ENCODE measurements at places on chromosomes 3 and 15. TPM values are rescaled to one million over a fixed set of nuclear protein-coding genes. Genes with fewer than 3 reads are reported as not detected.

The GABRB3 gene
- 61.0 TPM for polyA plus RNA-seq

The CAPN3 gene
- 46.7 TPM for polyA plus RNA-seq

The SGO1 gene
- polyA plus RNA-seq: 4.9 TPM

The SMCO1 gene
- not detected for polyA plus RNA-seq

The GRK7 gene
- polyA plus RNA-seq: 0.21 TPM

The TBL1XR1 gene
- 81.6 TPM for polyA plus RNA-seq

The MON1A gene
- polyA plus RNA-seq: 21.7 TPM

The LMAN1L gene
- polyA plus RNA-seq: 0.29 TPM

The GOLGA6A gene
- polyA plus RNA-seq: 0.21 TPM

The CDHR4 gene
- 0.47 TPM for polyA plus RNA-seq

The CDCP1 gene
- polyA plus RNA-seq: 0.45 TPM

- no peak for DNase-seq
Observed at GRCh38 chr3:30708472-30708871, 102.1 kb downstream of the TGFBR2 start.

- DNase-seq: no peak
Observed at GRCh38 chr15:64921711-64922110, 10.0 kb downstream of the ANKDD1A start.

- peak; percentile 40 for DNase-seq
Observed at GRCh38 chr3:15796771-15797641, 773 bp downstream of the ANKRD28 start.

- no peak for DNase-seq
Observed at GRCh38 chr15:62087671-62088352, 21.0 kb downstream of the C2CD4A start.

DNA sequence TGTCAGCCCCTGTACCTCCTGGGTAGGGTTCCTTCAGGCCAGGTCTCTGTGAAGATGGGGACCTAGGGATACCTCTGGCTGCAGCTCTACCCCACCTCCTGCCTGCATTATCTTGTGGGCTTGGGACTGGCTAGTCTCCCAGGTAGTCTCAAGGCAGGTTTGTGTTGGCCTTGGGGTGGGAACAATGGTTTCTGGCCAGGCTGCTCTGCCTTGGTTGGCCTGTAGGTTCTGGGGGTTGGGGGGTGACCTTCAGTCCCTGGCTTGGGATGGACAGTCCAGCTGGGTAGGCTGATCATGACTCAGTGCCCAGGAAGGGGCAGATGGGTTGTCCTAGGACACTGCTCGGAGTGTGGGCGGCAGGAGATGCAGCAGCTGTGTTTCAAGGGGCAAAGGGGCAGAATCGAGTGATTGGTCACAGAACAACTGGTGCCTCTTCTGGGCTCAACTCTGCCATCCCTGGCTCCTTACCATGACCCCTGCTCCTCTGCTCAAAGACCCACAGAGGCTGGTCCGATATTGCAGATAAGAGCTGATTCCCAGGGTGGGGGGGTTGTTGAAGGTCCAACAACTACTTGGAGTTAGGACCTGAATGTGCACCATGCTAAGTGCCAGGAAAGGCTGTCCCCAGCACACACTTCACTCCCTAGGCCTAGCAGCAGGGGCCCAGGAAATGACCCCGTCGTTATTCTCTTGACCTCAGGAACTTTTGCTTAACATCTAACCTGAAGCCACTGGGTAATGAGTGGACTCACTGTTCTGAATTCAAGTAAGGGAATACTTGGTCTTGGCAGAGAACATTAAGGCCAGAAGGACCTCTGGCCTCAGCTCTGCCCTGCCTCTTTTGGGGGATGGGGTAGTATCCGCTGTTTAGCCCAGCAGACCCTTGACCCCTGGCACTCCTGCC lies 18.1 kb upstream of the BSN start:
- no peak for DNase-seq

GRCh38 chr3:72445827-72446217 lies 402.4 kb downstream of the SHQ1 start:
- no peak for DNase-seq

GRCh38 chr3:98561727-98562521 lies 30.1 kb downstream of the GPR15 start:
- DNase-seq: no peak

GRCh38 chr3:30012941-30013543 lies 593.4 kb upstream of the TGFBR2 start:
- peak; percentile 39 for DNase-seq

- no peak for DNase-seq
Observed at GRCh38 chr15:91926908-91927270, 73.4 kb downstream of the SLCO3A1 start.

GRCh38 chr3:189714991-189715961 lies 84.1 kb downstream of the TP63 start:
- DNase-seq: peak; percentile 49

DNA sequence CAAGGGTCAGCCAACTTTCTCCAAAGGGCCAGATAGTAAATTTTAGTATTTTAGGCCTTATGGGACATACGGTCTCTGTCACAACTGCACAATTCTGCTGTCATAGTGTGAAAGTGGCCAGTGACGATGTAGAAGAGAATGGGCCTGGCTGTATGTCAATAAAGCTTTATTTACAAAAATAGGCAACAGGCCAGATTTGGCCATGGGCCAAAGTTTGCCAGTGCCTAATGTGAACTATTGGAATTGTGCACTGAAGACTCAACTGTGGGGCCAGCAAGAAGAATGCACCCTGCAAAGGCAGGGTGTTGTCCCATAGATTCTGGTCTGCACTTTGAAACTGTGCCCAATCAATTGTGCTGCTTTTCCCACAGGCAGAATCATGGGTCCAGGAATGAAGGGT lies 69.4 kb upstream of the PRR23E start:
- DNase-seq: no peak

- no peak for DNase-seq
Observed at GRCh38 chr15:58704155-58704865, 45.2 kb downstream of the ADAM10 start.

GRCh38 chr3:60055765-60056164 lies 1005.9 kb upstream of the CFAP20DC start:
- DNase-seq: no peak

DNA sequence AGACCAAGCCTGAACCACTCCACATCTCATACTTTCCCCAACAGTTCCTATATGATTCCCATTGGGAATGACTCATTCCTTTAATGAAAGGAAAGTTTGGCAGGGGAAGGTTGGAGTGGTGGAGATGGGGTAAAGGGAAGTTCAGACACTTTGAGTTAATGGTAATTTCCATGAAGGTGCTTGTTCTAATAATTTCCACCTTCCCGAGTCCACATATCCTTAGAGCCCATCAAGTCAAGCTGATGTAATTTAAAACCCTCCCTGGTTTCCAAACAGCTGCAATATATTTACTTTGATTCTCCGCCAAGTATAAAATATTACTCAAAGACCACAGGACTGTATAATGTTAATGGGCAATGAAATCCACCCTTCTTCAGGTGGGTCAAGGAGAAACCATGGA lies 95.0 kb upstream of the GALNT15 start:
- no peak for DNase-seq

- DNase-seq: no peak
Observed at GRCh38 chr15:41017066-41017735, 63.9 kb downstream of the CHAC1 start.

DNA sequence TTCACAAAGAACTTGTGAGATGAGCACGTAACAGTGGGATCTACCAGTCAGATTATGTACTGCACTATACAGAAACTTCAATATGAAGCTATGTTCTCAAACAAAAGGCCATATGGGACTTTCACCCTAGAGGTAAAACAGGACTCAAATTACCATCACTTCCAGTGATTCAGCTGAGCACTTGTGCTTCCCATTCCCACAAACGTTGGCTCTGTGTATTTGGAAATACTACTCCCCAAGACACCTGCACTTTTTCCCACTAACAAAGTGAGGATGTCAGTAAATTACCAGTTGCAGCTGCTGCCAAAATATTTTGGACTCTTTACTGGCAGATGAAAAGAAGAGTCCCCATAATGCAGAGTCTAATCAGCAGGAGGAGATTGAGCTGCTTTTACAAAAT lies 1570.1 kb downstream of the SI start:
- DNase-seq: no peak

DNA sequence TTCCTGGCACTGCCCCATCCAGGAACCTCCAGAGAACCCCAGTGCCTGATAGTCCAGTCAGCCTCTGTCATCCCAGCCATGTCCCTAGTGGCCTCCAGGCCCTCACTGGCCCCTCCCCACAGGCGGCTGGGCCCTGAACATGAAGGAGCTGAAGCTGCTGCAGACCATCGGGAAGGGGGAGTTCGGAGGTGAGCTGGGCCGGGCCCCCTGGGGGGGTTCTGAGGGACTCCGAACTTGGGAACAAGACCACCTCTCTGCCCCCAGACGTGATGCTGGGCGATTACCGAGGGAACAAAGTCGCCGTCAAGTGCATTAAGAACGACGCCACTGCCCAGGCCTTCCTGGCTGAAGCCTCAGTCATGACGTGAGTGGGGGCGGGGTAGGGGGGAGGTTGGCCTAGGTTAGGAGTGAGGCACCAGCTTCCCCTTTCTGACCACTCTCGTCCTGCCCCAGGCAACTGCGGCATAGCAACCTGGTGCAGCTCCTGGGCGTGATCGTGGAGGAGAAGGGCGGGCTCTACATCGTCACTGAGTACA lies 12.0 kb upstream of the LMAN1L start:
- DNase-seq: no peak

DNA sequence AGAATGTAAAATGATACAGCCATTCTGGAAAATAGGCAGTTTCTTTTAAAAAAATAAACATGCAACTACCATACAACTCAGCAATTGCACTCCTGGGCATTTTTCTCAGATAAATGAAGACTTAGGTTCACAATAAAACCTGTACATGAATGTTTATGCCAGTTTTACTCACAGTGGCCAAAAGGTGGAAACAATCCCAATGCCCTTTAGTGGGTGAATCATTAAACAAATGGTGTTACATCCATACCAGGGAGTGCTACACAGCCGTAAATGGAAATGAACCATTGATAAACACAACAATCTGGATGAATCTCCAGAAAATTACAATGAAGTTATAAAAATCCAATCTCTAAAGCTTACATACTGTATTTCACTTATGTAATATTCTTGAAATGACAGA lies 140.3 kb downstream of the ADAMTSL3 start:
- no peak for DNase-seq

GRCh38 chr3:57582474-57583168 lies 14.5 kb downstream of the ARF4 start:
- DNase-seq: no peak

GRCh38 chr3:113832477-113833164 lies 6.0 kb upstream of the GRAMD1C start:
- no peak for DNase-seq

Measured in spinal cord (tissue), 10 donors.